ENCODE measurements at places on chromosomes 7 and 10.

- no peak for DNase-seq
Measured at GRCh38 chr10:84599254-84599653, 270.9 kb downstream of the CCSER2 start.

DNA sequence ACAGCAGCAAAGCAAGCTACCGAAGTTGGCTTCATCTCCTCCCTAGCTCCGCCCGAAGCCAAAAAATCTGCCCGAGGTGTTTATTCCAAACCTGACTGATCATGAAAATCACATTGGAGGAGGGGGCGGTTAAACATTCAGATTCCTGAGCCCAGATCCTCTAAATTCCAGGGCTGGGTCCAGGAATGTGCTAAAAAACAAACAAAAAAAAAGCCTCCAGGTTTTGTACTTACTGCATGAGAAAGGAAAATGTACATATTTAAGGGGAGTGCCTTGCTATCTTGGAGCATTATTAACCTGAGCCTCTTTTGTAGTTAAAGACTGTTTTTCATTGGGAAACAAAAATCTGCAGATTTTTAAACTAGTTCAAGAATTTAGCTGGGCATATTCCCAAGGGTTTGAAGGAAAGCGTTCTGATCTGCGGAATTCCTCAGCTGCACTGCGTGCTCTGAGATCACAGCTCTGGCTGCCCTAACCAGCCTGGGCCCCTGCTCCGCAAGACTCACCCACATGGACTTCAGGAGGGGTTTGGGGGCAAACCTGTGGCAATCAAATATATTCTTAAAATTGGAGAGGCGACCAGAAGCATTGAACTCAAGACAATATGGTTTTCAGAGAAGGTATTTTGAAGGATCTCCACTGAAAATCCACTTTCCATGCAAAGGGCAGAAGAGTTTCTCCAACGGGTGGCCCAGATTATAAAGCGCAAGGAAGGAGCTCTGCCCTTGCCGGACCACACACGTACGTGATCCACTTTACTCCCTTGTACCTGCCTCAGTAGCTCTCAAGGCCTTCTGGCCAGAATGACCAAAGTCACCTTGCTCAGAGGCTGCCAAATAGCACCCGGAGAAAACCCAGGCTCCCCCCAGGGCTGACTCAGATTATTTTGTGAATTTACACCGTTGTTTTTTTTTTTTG lies 10.0 kb upstream of the TNS3 start:
- DNase-seq: no peak

DNA sequence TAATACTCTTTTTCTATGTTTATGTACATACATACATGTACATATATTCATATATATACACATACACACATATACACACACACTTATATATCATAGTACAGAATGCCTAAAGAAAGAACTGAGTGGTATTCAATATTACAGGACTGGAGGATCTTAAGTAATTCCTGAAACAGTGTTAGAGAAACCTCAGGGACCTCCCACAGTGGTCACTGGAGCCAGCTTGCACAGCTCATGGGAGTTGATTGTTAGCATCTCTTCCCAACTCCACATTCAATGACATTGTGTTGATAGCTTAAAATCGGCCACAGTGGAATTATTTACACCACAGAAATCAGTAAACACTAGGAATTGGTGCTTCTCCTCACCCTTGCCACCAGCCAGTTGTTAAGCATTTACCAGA lies 6.0 kb downstream of the LRRC17 start:
- DNase-seq: no peak

DNA sequence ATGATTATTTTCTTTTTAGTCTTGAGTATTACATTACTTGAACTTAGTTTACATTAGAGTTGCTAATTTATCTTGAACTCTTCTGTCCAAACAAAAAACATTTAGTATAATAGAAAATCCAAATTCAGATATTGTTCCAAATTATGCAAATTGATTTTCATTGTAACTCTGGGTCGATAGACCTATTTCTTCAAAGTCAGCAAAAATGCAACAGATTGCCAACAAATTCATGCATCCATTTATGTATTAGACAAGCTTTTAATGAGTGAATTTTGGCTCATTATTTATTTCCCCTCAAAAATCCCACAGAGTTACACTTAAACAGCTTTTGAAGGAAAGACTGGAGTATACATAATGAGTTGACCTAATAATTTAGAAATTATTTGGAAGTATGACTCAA lies 240.8 kb downstream of the RELN start:
- no peak for DNase-seq

DNA sequence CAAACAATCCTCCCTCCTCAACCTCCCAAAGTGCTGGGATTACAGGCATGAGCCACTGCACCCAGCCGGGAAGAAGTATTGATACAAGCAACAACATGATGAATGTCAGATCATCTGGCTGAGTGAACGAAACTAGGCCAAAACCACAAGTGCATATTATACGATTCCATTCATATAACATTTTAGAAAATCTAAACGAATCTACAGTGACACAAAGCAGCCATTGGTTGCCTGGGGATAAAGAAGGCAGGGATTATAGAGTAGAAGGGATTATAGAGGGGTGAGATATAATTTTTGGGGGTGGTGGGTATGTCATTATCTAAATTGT lies 11.5 kb upstream of the RHBDD2 start:
- no peak for DNase-seq

GRCh38 chr7:23183279-23184012 lies 1.6 kb downstream of the NUP42 start:
- DNase-seq: no peak

DNA sequence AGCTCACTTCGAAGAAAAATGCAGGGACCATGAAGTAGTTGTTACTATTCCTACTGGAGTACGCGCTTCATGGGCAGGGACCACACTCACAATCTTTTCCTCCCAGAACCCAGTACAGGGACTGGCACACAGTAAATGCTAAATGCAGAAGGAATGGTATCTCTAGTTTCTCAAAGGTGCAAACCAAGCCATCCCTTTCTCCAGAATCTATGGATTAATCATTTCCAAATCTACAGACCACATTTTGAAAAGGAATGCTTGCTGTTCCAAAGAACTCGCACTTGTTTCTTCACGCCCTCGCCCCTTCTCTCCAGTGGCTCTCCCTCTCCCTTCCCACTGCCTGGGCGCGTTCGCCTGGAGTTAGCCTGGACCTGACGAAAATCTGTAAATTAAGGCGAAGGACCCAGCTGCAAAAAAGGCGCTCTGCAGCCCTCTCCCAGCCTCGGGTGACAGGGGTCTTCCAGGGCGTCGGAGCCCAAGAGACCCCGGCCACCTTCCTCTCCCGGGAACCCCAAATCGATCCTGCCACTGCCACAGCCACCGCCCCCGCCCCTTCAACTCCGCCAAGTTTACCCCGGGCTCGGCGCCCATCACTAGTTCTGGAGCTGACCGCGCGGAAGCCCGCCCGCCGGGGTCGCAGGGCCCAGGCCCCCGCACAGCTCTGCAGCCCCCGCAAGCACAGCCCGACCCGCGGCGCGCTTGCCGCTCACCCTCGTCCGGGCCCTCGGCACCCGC lies 527 bp downstream of the PDIA4 start:
- DNase-seq: peak; percentile 4

GRCh38 chr7:132687016-132687415 lies 110.7 kb upstream of the PLXNA4 start:
- DNase-seq: no peak

GRCh38 chr7:45980973-45981372 lies 59.9 kb upstream of the IGFBP3 start:
- DNase-seq: no peak

GRCh38 chr7:1076184-1077072 lies 11.5 kb upstream of the GPER1 start:
- DNase-seq: no peak

- DNase-seq: no peak
Measured at GRCh38 chr10:93059975-93060886, at the start of gene CYP26C1. Gene CYP26C1 (plus strand): TSS chr10:93060798. CDS start chr10:93061264, 466 bp downstream.

DNA sequence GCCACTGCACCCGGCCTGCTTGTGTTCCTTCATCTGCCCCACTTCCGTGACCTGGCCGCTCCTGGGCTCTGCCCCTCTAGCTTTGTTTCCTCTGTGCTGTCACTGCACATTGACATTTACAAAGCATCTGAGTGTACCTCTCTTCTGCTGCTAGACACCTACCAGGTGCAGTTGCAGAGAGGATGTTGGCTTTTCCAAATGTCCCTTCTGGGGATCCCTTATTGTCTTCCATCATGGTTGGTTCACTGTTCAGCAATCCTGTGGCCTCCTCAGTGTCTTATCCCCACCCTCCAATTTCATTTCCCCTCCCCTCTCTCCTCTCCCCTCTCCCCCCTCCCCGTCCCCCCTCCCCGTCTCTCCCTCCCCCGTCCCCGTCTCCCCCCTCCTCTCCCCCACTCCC lies 13.8 kb downstream of the VWA2 start:
- no peak for DNase-seq

DNA sequence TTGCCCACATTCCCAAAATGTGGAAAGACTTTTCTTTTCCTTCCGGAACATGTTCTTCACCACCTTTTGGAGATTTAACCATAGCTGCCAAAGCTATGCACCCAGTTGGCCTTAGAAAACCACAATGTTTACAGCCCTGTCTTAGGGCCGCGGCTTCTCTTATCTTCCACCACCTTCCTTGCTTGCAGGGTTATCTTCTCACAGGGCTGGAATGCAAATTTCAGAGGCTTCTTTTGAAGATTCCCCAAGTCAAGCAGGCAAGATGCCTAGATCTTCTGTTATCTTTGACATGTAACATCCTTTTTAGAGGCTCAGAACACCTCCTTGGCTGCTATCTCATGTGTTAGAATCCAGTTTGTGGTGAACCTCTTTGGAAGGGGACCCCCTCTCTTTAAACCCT lies 11.1 kb downstream of the KCTD7 start:
- DNase-seq: no peak

DNA sequence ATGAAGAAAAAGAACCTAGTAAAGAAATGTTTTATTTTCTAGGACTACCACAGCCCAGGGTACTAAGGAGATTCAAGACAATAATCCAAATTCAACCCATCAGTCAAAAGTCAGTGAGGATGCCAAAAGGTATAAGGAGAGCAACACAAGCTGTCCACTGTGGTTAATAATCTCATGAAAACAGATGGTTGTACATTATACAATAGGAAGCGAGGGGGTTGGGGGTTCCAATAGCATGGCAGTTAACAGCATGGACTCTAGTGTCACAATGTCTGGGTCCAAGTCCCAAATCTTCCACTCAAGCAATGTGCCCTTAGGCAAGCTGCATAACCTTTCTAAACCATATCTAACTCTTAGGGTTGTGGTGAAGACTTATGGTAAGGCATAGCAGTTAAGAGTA lies 35.1 kb downstream of the BRAF start:
- DNase-seq: no peak
